ENCODE measurements at places on chromosomes 3 and 15.

- DNase-seq: no peak
- H3K36me3 ChIP-seq: peaks cover 10% of the 10 kb centered on the region
- no peaks in the 10 kb centered on the region for H3K4me1 ChIP-seq
Measured at GRCh38 chr15:42891569-42891968, 29.0 kb downstream of the TTBK2 start.

GRCh38 chr3:108511055-108511454 lies 659 bp upstream of the MYH15 start:
- no peaks in the 10 kb centered on the region for H3K36me3 ChIP-seq
- no peaks in the 10 kb centered on the region for H3K27me3 ChIP-seq
- DNase-seq: no peak
- H3K4me1 ChIP-seq: no peaks in the 10 kb centered on the region
- H3K27ac ChIP-seq: no peak overlapping the region

DNA sequence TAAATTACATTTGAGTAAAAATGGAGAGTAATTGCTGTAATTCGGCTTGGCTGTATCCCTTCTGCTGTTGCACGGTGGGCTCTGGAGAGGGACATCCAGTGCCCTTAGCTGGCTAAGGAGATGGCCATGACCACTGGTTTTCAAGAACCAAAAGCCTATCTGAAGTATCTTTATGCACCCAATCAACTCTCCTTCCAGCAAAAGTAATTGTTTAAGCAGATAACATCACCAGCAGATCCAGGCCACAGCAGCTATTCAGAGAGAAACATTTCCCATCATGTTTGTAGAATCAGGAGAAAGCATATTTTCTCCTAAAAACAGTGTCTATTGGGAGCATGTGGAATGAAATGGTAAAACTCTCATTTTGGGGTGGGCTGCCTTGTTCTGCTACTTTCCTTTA lies 514.5 kb upstream of the RGMA start:
- no peak overlapping the region for H3K4me3 ChIP-seq
- H3K27me3 ChIP-seq: no peaks in the 10 kb centered on the region
- peaks cover 8% of the 10 kb centered on the region for H3K4me1 ChIP-seq
- no peaks in the 10 kb centered on the region for H3K36me3 ChIP-seq
- DNase-seq: no peak

GRCh38 chr15:28037969-28038590 lies 61.0 kb downstream of the OCA2 start:
- peaks cover 5% of the 10 kb centered on the region for H3K36me3 ChIP-seq
- peaks cover 1% of the 10 kb centered on the region for H3K4me1 ChIP-seq
- no peaks in the 10 kb centered on the region for H3K27me3 ChIP-seq
- H3K4me3 ChIP-seq: no peak overlapping the region
- H3K27ac ChIP-seq: no peak overlapping the region

DNA sequence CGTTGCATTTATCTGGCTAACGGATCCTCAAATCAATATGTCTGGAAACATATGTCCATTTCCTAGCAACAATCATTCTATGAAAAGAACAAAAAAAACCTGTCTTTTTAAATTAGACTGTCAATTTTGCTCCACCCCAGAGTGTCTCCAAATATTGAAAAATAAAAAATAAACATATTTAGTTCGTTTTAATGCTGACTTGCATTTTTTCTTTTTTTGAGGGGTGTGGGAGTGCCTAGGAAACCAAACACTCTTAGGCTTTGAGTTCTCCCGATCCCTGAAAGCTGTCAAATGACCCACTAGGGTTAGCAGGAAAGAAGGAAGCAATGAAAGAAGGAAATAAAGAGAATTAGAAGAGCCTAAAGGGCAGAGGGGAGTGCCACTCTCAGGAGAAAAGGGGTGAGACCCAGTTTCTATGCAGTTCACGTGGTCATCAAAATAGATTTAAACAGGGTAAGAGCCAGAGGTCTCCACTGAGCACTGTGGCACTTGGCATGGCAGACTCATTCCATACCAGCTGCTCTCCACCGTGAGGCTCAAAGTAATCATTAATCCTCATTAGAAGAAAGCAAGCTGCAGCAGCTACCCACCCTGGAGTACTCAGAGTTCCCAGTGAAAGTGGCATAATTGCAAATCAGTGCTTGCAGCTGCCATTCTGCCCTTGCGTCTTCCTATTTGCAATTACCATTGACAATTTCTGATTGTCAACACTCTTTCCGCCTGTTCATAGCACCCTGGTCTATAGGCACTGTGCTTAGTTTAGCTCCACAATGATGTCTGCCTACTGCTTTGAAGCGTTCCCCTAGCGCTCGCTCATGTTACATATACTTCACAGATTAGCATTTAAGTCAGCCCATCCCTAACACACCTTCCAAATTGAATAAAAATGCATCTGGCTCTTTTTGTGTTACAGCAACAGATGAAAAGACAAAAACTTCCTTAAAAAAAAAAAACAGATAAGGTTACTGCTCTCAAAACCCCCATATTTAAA lies 32.3 kb downstream of the PDZRN3 start:
- peaks cover 30% of the 10 kb centered on the region for H3K4me1 ChIP-seq
- DNase-seq: peak; percentile 28
- peak overlapping the region; percentile 58 for H3K4me3 ChIP-seq

DNA sequence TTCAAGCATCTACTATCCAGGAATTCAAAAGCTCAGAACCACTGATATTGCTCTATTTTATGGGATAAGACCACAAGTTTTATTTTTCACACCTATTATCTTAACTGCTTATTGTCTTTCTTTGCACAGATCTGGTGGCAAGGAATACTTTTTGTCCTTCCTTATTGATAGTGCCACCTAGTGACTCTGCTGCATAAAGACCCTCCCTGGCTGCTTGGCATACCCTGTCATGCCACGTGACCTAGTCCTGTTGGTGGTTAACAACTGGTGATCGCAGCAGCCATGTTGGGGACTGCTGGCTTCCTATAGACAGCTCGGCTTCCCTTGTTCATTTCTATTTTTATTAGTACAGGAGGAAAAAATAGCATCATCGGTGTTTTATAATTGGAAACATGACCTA lies 236.3 kb downstream of the MEX3B start:
- peaks cover 5% of the 10 kb centered on the region for H3K36me3 ChIP-seq
- no peak overlapping the region for H3K4me3 ChIP-seq
- H3K4me1 ChIP-seq: peaks cover 4% of the 10 kb centered on the region
- peak; percentile 18 for DNase-seq

- H3K27me3 ChIP-seq: peaks cover 6% of the 10 kb centered on the region
- no peak overlapping the region for H3K27ac ChIP-seq
- no peak for DNase-seq
- H3K4me3 ChIP-seq: no peak overlapping the region
Measured at GRCh38 chr3:128572644-128573105, 77.9 kb downstream of the RPN1 start.

GRCh38 chr15:85010071-85010385 lies 28.4 kb downstream of the PDE8A start:
- no peak for DNase-seq
- no peaks in the 10 kb centered on the region for H3K36me3 ChIP-seq
- H3K4me3 ChIP-seq: no peak overlapping the region
- peaks cover 4% of the 10 kb centered on the region for H3K4me1 ChIP-seq
- no peak overlapping the region for H3K27ac ChIP-seq
- no peaks in the 10 kb centered on the region for H3K27me3 ChIP-seq

GRCh38 chr3:105466495-105467404 lies 100.0 kb downstream of the ALCAM start:
- no peak overlapping the region for H3K27ac ChIP-seq
- DNase-seq: no peak
- no peak overlapping the region for H3K4me3 ChIP-seq
- peaks cover 1% of the 10 kb centered on the region for H3K4me1 ChIP-seq
- no peaks in the 10 kb centered on the region for H3K27me3 ChIP-seq

- no peaks in the 10 kb centered on the region for H3K4me1 ChIP-seq
- H3K4me3 ChIP-seq: no peak overlapping the region
- no peak overlapping the region for H3K27ac ChIP-seq
- no peaks in the 10 kb centered on the region for H3K36me3 ChIP-seq
- no peaks in the 10 kb centered on the region for H3K27me3 ChIP-seq
- DNase-seq: no peak
Measured at GRCh38 chr3:174193604-174194003, 665.5 kb upstream of the NAALADL2 start.

DNA sequence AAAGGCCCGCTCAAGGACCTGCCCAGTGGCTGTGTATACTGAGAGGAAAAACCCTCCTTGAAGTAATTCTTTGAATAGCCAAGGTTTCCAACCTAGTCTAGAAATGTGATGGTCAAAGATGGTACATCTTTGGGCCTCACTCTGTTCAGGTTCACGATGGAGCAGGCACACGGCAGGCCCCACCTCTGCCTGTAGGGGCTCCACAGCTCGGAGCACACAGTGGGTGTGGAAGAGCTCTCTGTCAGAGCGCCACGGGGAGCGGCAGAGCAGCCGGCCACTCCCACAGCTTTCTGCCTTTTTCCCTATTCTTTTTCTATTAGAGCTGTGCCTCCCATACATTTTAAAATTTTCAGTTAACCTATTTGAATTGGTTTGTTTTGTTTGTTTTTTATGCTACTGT lies 89.5 kb downstream of the CTNNB1 start:
- H3K27ac ChIP-seq: no peak overlapping the region
- DNase-seq: no peak
- peaks cover 27% of the 10 kb centered on the region for H3K4me1 ChIP-seq
- no peaks in the 10 kb centered on the region for H3K36me3 ChIP-seq
- no peak overlapping the region for H3K4me3 ChIP-seq

- H3K27ac ChIP-seq: no peak overlapping the region
- H3K27me3 ChIP-seq: no peaks in the 10 kb centered on the region
- H3K36me3 ChIP-seq: no peaks in the 10 kb centered on the region
- H3K4me1 ChIP-seq: peaks cover 8% of the 10 kb centered on the region
- H3K4me3 ChIP-seq: no peak overlapping the region
- DNase-seq: no peak
Measured at GRCh38 chr3:135050536-135050935, 255.5 kb downstream of the EPHB1 start.

GRCh38 chr3:5197022-5197421 lies 9.5 kb downstream of the EDEM1 start:
- DNase-seq: no peak
- no peaks in the 10 kb centered on the region for H3K36me3 ChIP-seq
- peak overlapping the region; percentile 93 for H3K27ac ChIP-seq
- peaks cover 9% of the 10 kb centered on the region for H3K4me1 ChIP-seq

- H3K27ac ChIP-seq: no peak overlapping the region
- H3K4me3 ChIP-seq: no peak overlapping the region
- H3K27me3 ChIP-seq: no peaks in the 10 kb centered on the region
- H3K4me1 ChIP-seq: peaks cover 2% of the 10 kb centered on the region
- peaks cover 11% of the 10 kb centered on the region for H3K36me3 ChIP-seq
Measured at GRCh38 chr3:185663929-185664328, 77.8 kb downstream of the SENP2 start.

- DNase-seq: no peak
- peaks cover 9% of the 10 kb centered on the region for H3K27me3 ChIP-seq
- peaks cover 19% of the 10 kb centered on the region for H3K4me1 ChIP-seq
Measured at GRCh38 chr3:128330214-128330842, 136.4 kb downstream of the DNAJB8 start.

DNA sequence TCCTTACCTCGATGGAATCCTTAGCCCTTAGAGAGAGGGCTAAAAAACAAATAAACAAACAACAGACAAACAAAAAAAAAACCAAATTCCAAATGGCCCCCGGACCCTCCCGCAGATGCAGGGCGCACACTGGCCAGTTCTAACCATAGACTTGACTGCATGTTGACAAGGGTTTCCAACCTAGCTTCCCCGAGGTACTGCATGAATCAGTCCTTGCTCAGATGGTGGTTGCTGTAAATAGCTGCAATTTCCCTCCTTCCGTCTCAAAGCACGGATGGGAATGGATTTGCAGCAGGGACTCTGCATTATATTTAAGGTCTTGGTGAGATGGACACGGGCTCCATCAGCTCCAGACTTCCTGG lies 162.8 kb downstream of the CD47 start:
- no peaks in the 10 kb centered on the region for H3K36me3 ChIP-seq
- peaks cover 2% of the 10 kb centered on the region for H3K27me3 ChIP-seq
- no peak for DNase-seq
- peak overlapping the region; percentile 78 for H3K27ac ChIP-seq
- H3K4me3 ChIP-seq: peak overlapping the region; percentile 92

GRCh38 chr3:12953201-12953995 lies 112.0 kb upstream of the RPL32 start:
- no peak for DNase-seq
- H3K36me3 ChIP-seq: no peaks in the 10 kb centered on the region

DNA sequence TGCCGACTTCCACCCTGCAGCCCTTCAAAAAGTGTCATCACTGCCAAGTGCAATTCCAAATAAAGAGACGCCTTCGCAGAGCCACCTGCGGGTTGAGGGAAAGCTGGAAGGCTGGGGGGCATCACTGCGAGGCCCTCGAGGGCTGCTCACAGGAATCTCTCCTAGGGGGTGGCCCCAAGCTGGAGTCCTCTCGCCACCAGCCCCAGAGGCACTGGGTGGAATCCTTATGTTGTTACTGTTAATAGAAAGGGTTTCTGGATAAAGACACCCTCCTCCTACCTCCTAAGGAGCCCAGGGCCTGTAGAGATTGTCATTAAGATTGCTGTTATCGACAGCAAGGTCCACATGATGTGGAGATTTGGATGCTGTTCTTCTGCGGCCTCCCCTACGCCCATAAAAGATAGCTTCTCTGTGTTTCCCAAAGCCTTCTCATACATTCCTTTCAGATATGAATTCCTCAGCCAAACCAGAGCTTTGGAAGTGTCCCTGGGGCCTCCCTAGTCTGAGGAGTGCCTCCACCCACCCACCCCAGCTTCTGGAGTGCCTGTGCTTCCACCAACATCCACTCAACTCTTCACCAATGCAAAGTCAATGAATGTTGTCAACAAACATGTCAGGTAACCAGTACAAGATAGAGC lies 512.7 kb downstream of the SHQ1 start:
- H3K4me3 ChIP-seq: no peak overlapping the region
- H3K27me3 ChIP-seq: peaks cover 4% of the 10 kb centered on the region

DNA sequence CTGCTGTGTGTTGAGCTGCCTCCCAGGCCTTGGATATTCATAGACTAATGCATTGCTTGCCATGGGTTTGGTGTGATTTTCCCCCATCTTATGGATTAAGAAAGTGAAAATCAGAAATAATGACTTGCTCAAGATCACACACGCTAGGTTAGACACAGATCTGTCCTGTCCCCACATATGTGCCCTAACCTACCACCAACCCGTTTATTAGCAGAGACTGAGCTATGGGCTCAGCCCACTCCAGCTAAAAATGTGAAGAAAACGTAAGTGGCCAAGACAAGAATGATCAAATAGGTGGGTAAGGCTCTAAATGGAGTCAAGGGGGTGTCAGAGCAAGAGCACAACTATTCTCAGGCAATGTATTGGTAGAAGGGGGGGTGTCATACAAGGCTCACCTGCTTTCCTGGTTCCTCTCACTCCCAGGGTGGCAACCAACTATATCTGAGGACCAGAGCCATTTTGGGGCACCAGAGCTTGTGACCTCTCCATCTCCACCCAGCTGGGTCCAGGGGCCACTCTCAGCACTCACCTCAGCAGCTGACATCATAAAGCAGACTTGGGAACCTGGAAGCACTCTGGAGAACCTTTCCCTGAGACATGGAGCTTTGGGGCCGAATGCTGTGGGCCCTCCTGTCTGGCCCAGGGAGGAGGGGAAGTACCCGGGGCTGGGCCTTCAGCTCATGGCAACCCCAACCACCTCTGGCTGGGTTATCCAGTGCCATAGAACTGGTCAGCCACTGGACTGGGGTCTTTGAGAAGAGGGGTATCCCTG lies 1.4 kb downstream of the HEMK1 start:
- no peaks in the 10 kb centered on the region for H3K27me3 ChIP-seq
- no peak for DNase-seq
- H3K27ac ChIP-seq: peak overlapping the region; percentile 52
- peak overlapping the region; percentile 94 for H3K4me3 ChIP-seq
